T-helper 9 cell (primary cell): ENCODE measurements at places on chromosomes 1 and 21.
A peak's percentile ranks its signal among the peaks of the same experiment; 100 is the strongest.

GRCh38 chr1:172322219-172323061 lies 98.0 kb upstream of the C1orf105 start:
- DNase-seq = no peak

- DNase-seq = no peak
Observed at GRCh38 chr1:177135250-177135649, 29.3 kb downstream of the ASTN1 start.

GRCh38 chr1:204544321-204544720 lies 28.1 kb downstream of the MDM4 start:
- DNase-seq = no peak

DNA sequence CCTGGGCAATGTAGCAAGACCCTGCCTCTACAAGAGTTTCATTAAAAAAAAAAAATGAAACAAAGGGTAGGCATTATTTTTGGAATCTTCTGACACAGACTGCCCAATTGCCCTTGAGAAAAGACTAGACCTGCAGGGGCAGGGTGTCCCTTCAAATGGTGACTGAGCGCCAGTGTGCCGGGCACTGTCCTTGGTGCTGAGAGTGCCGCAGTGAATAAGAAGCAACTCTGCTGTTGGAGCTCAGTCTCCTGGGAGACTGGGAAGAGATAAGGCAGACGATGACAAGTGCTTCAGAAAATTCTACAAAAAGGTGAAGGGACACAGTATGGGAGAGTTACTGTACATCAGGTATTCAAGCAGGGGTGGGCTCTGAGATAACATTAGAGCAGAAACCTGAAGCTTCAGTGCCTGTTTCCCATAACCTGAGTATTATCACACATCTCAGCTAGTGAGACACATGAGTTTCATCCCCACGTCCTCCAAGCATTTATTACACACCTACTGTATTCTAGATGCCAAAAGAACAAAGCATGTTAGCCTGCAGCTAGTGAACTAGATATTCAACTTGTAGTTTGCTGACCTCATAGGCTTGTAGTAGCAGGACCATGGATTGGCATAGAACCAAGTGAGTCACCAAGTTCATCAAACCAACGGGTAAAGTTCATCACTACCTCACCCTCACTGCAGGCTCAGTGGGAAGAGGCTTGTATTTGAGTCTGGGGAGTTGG lies 18.4 kb upstream of the RPL11 start:
- no peak for DNase-seq

DNA sequence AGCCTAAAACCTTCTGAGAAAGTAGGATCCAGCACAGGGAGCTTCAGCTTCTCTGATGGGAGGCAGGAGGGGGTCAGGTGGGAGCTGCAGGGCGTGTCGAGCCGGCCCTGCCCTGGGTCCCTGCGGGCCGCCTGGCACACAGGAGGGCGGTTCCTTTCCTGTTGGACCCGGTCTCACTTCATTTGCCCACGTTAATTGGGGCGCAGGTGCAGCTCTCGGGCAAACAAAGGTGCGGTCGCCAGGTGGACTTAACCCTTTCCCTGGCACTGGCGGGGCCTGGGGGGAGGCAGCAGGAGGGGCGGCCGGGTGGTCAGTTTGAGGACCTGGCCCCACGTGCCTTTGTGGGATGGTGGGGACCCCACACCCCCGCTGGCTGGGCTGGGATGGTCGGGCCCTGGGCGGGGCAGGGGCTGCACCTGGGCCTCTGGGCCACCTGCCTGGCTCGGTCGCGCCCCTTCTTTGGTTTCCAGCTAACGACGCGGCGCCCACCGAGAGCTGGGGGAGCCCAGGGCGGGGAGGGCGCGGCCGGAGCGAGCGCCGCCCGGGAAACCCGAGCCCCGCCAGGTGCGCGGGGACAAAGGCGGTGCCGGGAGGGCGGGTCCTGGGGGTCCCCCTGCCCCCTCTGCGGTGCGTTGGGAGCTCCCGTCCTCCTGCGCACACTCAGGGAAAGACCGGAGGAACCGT lies 20.8 kb upstream of the C1orf159 start:
- peak; percentile 22 for DNase-seq

- no peak for DNase-seq
Observed at GRCh38 chr1:228144993-228145343, 4.8 kb upstream of the GJC2 start.

- no peak for DNase-seq
Observed at GRCh38 chr1:202658769-202659168, 51.5 kb downstream of the SYT2 start.

- DNase-seq = no peak
Observed at GRCh38 chr1:53576381-53576801, 117.2 kb downstream of the DMRTB1 start.

DNA sequence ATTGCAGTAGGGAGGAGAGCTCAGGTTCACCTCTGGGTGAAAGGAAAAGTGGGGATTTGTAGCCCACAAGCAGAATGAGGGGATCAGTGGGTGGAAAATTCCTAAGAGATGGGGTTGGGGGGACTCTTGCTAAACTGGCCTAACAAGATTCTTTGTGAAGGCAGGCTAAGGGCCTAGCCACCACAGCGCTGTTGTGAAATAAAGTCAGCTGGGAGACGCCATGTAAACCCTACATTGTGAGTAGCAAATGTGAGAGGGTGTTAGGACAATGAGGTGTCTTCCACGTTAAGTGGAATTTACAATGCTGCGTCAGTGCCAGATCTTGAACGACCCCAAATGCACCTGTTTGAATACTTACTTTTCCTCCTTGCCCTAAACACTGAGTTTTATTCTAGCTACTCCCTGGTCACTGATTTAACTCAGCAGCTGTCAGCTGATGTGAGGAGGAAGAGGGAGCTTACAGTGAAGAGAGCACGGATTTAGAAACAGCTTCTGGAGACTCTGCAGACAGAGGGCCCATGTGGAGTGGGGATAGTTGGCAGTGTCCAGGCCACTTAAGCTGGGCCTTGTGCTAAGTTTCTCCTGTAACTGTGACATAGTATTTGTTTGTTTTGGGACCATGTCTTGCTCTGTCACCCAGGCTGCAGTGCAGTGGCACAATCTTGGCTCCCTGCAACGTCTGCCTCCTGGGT lies 17.3 kb downstream of the PDPN start:
- no peak for DNase-seq

DNA sequence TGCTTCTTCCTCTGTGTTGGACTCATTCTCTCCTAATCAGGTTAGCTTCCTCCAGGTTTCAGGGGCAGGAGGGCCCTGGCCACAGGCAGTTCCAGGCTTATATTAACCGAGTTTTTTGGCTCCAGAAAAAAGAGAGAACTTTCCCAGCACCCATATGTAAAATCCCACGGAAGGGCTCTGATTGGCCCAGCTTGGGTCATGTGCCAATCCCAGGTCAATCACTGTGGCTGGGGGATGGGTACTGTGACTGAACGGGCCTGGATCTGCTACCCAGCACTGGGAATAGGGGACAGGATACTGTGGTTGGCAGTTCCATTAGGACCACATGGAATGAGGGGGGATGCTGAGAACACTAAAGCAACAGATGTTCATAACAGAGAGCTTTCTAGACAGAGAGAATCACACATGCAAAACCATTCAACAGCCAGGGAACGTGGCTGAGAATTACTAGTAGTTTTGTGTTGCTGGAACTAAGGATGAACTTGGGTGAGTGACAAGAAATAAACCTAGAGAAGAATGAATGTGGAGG lies 51.1 kb upstream of the NEK2 start:
- DNase-seq = no peak

- no peak for DNase-seq
Observed at GRCh38 chr1:167676205-167676915, 45.4 kb upstream of the MPZL1 start.

DNA sequence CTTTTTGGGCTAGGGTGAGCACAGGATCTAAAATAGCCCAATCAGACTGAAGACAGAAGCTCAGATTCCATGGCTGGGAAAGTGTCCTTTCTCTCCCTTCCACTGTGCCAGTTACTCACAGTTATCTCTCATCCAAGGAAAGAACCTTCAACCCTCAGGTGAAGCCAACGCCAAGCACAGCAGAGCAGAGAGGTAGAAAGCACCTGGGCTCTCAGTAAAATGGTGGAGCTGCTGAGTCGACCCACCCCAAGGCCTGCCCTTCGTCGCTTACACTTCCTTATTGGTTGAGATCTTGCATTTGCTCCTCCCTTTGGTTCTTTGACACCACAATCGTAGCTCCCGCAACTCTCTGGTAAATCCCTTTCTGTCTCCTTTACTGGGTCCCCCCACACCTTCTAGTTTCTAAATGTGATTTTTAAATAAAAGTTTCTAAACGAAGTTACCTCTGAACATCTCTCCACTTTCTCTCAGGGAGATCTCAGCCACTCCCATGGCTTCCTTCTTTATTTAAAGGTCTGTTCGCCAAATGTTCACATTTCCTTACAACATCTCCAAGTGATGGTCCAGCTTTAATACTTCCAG lies 27.5 kb upstream of the SLC30A1 start:
- DNase-seq = no peak

- DNase-seq = no peak
Observed at GRCh38 chr1:86822459-86822858, 91.5 kb downstream of the SELENOF start.

DNA sequence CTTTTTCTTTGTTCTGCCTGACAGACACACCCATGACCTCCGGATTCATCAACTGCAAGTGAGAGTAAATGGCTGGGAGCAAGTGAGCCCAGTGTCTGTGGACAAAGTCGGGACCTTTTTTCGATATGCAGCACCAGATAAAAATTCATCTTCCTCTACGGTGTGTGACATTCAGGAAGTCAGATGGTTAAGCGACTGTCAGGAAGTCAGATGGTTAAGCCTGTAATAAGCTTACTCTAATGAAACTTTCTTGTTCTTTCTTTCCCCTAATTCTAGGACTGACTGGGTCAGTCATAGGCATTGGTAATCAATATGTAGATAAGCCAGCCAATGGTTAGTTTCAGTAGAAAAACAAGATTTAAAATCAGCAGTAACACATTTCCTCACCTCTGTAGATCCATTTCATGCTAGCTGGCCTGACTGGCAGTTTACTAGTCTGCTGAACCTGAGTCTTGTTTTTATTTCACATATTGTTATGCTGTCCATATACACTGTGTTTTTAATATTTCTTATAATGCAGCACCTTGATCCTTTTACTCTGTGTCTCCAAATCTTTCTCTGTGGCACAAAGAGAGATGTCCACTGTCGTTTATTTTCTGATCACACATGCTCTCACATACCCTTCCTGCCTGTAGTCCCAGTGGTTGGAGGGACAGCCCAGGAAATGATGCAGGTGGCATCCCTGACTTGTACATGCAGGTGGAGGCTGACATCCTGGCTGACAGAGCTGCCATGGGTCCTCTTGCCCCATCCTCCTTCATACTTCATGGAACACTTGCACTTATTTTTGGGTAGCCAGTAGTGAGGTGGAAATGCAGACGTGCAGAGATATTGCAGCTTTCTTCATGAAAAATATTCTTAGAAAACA lies 115.8 kb downstream of the VPS13D start:
- peak; percentile 7 for DNase-seq

- DNase-seq = no peak
Observed at GRCh38 chr1:246398126-246398813, 108.8 kb downstream of the SMYD3 start.

- no peak for DNase-seq
Observed at GRCh38 chr1:41955461-41956159, 36.9 kb upstream of the HIVEP3 start.

- no peak for DNase-seq
Observed at GRCh38 chr1:98385652-98386051, 275.9 kb upstream of the SNX7 start.

- DNase-seq = no peak
Observed at GRCh38 chr1:155003227-155003765, 694 bp downstream of the ZBTB7B start.

DNA sequence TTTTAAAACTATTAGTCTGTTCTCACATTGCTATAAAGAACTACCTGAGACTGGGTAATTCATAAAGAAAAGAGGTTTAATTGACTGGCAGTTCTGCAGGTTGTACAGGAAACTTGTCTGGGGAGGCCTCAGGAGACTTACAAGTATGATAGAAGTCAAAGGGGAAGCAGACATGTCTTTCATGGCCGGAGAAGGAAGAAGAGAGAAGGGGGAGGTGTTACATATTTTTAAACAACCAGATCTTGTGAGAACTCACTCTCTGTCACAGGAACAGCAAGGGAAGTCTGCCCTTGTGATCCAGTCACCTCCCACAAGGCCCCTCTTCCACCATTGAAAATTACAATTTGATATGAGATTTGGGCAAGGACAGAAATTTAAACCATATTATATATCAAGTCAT lies 55.9 kb downstream of the CLIC4 start:
- no peak for DNase-seq

GRCh38 chr21:33367309-33367973 lies 35.8 kb upstream of the IFNGR2 start:
- no peak for DNase-seq

DNA sequence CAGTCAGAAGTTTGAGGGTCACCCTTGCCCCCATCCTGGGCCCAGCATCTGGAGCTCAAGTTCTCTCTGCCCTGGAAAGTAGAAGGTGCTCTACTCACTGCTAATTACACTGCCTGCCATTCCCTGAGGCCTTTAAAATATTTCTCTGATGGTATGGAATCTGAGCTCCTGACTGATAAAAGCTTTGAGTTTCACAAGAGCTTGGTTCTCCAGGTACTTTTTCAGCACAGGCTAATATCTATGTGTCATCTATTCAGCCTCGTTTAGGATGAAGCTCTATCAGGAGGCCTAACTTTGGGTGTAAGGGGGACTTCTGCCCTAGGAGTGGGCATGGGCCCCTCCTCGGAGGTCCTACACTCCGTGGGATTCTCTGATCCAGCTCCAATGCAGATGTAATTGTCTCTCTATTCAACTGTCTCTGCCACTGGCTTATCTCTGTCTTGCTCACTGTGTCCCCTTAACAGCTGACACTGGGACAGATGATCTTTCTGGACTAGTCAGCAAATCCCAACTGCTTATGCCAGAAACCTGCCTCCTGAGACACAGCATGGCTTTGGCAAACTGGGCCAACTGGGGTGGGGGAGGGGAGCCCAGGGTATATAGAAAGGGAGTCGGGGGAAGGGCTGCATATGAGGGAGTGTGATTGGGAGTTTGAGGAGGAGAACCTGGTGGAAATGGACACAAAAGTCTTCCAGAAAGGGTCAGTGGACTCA lies 104.2 kb upstream of the GADD45A start:
- DNase-seq = no peak

- DNase-seq = peak; percentile 68
Observed at GRCh38 chr1:1000357-1001056, 610 bp upstream of the HES4 start.

GRCh38 chr1:78263459-78263858 lies 217.7 kb downstream of the GIPC2 start:
- DNase-seq = no peak

DNA sequence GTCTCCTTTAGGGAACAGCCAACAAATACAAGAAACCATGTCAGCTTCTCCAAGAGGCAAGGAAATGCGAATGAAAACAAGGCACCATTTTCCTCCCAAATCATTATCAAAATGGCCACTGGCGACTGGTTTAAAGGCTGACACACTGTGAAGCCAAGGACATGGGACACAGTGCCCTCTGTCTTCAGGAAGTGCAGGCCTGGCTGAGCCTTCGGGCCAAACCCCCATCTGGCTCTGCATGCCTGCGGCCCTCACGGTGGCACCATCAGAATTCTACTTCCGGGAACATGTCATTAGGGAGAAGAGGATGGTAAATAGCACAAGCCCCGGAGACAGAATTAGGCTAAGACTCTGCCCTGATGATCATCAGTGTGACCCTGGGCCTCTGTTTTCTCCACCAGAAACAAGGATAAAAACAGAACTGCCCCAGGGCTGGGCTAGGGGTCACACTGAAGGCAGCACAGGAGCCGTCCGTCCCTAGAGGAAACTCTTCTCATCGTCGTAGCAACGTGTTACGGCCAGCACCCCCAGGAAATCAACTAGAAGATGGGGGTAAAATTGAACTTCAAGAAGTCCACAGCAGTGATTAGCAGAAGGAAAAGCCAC lies 103.5 kb downstream of the NPHP4 start:
- no peak for DNase-seq

GRCh38 chr1:223772771-223773160 lies 60.4 kb downstream of the CAPN2 start:
- DNase-seq = no peak
